ENCODE measurements at places on chromosomes 6 and 20. TPM values are rescaled to one million over a fixed set of nuclear protein-coding genes. Genes with fewer than 3 reads are reported as not detected.

The SNAP91 gene
- polyA plus RNA-seq, result 0.70 TPM

The CST1 gene
- polyA plus RNA-seq, result 0.27 TPM

The BTN2A1 gene
- 31.8 TPM for polyA plus RNA-seq

- no peak for DNase-seq
Measured at GRCh38 chr20:35280523-35280922, 2.6 kb upstream of the MMP24OS start.

- DNase-seq, result no peak
Measured at GRCh38 chr6:1015825-1016224, 296.1 kb upstream of the FOXQ1 start.

GRCh38 chr20:40547483-40548091, 141.4 kb downstream of the MAFB start:
- DNase-seq, result no peak

- DNase-seq, result no peak
Measured at GRCh38 chr20:25309395-25310267, 61.7 kb downstream of the PYGB start.

GRCh38 chr6:126056355-126057004, 70.1 kb downstream of the TRMT11 start:
- DNase-seq, result no peak

All from right renal pelvis (tissue), 4 donors.